Aorta (tissue), 5 donors: ENCODE measurements at places on chromosomes 4 and X. TPM values are rescaled to one million over a fixed set of nuclear protein-coding genes. Genes with fewer than 3 reads are reported as not detected.

SULT1B1 gene
- 2.2 TPM for total RNA-seq

DNA sequence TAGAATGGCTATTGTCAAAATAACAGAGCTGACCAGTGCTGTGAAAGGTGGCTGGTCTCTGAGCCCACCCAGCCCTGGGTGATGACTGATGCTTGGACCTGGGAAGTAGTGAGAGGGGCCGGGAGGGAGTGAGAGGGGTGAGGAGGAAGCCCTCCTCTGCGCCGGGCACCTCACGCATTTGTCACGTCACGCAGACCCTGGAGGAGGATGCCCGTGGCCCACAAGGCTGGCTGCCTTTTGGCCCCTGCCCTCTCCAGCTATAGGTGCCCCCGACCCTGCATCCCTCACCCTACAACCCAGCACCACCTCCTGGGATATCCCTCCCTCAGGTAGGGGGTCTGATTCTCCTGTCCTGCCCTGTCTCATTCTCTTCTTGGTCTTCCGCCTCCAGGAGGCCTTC lies 207.4 kb downstream of the AFAP1 start:
- no peak for DNase-seq

- no peak for DNase-seq
Observed at GRCh38 chr4:142983065-142983464, 137.0 kb upstream of the INPP4B start.

LONRF3 gene
- 4.7 TPM for total RNA-seq

QRFPR gene
- 0.71 TPM for total RNA-seq

- DNase-seq: no peak
Observed at GRCh38 chr4:158906073-158906472, 137.2 kb downstream of the FNIP2 start.

DNA sequence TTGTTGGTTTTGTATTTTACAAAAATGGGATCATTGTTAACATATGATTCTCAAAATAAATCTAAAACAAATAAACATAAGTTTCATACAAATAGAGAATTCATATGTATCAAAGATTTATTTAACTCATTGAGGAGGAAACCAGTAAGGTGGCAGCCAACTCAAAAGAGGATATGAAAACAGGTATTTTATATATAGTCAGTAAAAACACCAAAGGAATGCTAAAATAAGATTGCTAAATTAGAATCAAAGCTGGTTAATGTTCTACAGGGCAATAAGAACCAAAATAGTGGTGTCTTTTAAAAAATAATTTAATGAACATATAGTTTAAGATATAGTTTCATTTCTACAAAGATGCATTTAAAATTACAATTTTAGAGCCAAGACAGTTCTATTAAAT lies 23.1 kb downstream of the XKRX start:
- DNase-seq: no peak

- DNase-seq: no peak
Observed at GRCh38 chrX:123818243-123818642, 41.6 kb upstream of the XIAP start.

GRCh38 chr4:132827522-132827921 lies 321.6 kb upstream of the PCDH10 start:
- DNase-seq: no peak

DNA sequence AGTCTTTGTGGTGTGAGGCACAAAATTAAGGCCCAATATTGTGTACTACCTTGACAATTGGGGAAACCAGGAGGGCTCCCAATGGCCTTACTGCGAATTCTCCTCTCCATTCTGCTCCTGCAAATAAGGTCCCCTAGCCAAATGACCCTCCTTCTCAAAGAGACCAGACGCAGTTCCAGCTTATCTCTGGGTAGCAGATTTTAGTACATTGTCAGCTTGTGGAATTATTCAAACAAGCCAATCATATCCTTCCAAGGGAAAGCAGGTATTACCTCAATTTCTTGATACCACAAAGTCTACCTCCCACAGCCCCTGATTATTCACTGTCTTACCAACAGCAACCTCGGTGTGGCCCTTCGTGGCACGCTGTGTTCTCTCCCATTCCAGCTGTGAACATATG lies 7.8 kb upstream of the ZBTB33 start:
- DNase-seq: no peak

- DNase-seq: no peak
Observed at GRCh38 chr4:121270389-121270788, 106.3 kb upstream of the TNIP3 start.

CLGN gene
- total RNA-seq: 0.21 TPM

HGFAC gene
- 0.18 TPM for total RNA-seq

DNA sequence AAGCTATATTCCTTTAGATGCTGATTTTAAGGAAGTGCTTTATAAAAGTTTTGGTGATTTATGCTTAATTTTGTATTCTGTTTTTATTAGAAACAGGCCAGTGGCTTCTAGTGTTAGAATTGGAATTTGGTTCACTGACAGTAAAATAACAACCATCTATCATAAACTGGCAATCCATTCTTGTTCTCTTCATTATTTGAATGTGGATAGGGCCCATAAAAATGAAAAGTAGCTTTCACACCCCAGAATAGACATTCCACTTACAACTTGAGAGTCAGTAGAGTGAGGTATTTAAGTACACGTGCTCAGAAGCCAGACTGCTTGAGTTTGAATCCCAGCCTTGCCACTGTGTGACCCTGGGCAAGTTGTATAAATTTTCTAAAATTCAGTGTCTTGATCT lies 232.4 kb upstream of the CTSO start:
- DNase-seq: no peak

RBM46 gene
- total RNA-seq: not detected

DNA sequence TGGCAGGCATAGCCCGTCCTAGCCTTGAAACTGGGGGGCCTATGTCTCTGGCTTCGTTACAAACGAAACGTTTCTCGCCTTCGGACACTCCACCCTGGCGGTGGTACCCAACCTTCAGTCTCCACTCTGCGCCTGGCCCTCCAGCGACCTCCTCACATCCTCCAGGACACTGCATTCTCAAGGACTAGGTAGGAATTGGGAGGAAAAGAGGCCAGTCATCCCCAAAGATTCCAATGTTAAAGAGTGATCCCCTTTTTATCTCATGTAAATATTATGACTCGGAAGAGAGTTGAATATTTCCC lies 2.1 kb upstream of the NKX6-1 start:
- no peak for DNase-seq

DNA sequence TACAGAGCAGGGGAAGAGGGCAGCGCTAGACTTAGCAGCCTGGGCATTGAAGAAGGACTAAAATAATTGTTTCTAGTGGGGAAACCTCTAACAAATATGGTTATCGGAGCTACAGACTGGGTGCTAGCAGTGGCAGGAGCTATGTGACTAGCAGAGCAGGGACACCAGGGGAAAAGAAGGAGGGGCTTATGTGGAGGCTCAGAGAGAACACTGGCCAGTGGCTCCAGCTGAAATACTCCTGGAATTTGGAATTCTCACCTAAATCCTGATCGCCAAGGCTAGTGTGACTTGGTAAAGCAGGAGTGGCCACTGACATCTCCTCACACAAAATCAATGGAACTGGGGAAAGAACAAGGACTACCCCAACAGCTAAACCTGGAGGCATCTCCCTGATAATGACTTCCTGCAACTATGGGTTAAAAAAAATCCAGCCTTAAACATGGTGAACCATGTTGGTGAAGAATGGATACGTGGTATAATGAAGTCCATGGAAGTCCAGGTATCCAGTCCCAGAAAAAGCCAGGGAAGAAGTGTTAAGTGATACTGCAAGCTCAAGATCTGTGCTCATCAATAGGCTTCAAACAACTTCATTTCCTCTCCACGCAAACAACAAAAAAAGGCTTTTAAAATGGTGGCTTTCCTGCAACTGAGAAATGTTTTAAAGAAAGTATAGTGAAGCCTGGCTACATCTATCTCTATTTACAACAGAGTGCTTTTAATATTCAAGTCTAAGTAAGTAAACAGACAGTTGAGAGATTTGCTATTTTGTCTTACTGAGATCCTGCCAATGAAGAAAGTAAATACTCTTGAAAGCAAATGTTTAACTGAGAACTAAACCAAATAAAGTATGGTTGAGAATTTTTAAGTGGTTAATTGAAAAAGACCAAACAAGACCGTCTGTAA lies 1.8 kb downstream of the TAPT1 start:
- DNase-seq: no peak

- DNase-seq: peak; percentile 89
Observed at GRCh38 chrX:44873415-44874276, 658 bp downstream of the KDM6A start.

- DNase-seq: no peak
Observed at GRCh38 chr4:78764498-78764961, 11.6 kb upstream of the BMP2K start.
